Left ventricle myocardium inferior (tissue), 1 donor: ENCODE measurements at places on chromosomes 13 and 19. TPM values are rescaled to one million over a fixed set of nuclear protein-coding genes. Genes with fewer than 3 reads are reported as not detected.

The TIMM29 gene
- 12.4 TPM for total RNA-seq

DNA sequence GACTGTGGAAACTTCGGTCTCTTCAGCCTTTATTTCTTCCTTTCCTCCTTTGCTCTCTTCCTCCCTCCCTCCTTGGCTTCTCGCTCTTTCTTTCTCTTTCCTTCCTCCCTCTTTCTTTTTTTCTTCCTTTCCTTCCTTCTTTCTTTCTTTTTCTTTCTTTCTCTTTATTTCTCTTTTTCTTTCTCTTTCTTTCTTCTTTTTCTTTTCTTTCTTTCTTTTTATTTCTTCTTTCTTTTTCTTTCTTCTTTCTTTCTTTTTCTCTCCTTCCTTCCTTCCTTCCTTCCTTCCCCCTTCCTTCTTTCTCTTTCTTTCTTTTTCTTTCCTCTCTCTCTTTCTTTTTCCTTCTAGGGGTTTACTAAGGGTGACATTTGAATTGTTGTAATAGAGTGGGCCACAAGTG, 290.2 kb upstream of the MAB21L1 start:
- DNase-seq: no peak

DNA sequence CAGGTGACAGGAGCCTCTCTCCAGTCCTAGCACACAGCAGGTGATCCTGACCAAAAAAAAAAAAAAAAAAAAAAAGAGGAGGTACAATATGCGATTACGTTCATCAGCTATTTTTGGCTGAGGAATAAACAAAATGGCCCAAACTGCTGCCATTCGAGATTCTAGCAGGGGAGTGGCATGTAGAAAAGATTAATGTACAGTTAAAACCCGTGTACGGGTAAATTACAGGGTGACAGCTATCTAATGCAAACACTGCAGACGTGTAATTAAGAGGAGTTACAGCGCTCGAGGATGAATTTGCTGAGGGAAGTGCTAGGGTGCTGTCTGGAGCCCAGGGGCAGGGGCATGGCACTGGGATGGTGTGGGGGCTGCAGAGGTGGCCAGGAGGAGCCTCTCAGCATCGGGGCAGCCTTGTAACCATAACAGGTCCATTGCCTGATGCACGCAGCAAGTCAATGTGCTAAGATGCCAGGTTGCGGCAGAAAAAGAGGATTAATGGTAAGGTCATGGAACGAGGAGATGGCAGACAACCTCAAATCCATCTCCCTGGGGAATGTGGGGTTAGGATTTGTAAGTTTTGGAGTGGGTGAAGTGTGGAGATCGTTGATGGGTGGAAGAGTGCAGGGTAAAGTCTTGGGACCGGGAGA, 17.4 kb downstream of the CHST8 start:
- DNase-seq: no peak

DNA sequence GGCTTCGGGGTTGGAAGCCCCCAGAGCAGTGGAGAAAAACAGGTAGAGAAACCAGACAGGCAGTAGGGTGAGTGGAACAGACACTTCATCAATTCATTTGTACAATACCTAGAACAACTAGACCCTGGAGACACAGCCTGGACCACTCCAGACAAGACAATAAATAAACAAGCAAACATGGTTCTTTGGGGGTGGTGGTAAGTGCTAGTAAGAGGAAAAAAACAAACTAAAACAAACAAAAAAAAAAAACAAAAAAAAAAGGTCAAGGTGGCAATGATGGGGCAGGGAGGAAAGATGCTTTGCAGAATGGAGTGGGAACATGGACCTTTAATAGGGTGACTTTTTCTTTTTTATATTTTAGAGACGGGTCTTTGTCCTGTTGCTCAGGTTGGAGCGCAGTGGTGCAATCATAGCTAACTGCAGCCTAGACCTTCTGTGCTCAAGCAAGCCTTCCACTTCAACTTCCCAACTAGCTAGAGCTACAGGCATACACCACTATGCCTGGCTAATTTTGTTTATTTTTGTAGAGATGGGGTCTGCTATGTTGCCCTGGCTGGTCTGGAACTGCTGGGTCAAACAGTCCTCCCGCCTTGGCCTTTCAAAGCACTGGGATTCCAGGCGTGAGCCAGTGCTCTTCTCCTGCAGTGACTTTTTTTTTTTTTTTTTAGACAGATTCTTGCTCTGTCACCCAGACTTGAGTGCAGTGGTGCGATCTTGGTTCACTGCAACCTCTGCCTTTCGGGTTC, 3.1 kb downstream of the JUNB start:
- no peak for DNase-seq

DNA sequence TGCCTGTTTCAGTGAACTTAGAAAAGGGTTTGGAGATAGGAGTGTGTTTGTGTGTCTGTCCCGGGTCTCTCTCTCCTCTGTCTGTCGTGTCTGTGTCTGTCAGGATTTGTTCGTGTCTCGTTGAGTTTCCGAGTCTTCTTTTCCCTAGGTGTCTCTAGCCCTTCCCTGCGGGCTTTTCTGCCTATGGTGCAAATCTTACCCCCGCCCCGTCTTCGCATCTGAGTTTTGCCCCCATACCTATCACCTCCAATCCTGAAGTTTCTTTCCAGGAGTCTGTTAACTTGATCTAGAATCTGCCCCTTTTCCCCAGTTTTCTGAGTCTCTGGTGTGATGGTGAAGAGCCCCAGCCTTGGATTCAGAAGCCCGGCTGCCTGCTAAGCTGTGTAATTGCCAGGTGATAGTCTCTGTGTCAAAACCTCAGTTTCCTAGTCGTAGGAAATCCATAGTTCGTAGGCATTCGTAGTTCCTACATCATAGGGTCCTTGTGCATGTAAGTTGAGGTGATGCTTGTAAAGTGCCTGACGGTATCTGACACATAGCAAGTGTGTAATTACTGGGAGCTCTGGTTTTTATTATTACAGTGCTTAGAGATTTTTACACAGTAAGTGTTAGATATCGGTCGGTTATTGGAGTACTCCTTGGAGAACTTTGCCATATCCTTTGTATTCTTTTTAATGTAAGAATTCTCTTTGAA, 782 bp downstream of the EPN1 start:
- DNase-seq: no peak

GRCh38 chr19:13109361-13110098, 6.9 kb upstream of the LYL1 start:
- DNase-seq: no peak

DNA sequence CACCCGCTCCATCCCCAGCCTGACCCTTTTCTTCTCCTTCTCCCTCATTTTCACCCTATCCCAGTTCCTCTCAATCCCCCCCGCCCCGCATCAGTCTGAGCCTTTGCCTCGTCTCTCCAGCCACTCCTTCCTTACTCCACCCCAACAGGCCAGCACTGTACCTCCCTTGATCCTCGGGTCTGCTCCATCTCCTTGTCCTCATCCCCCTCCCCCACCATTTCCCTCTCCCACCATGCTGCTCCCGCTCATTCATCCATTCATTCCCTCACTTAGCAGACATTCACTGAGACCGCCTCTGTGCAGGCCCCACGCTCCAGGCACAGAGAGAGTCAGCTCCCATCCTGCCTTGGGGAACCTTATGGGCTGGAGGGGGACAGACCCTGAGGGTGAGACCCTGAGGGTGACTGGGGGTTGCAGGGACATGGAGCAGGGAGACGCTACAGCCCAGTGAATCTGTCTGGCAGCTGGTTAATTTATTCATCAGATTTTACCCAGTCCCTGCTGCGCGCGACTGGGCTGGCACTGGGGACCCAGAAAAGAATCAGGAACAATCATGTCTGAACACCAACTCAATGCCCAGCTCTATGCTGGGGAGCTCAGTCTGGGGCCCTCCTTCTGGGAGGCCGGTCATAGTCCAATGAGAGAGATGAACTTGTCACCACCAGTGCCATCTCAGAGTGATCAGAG, 881 bp downstream of the ARHGAP33 start:
- no peak for DNase-seq
